CD4-positive, alpha-beta T cell treated with Interleukin-4 for 4 hours (primary cell): ENCODE measurements at places on chromosomes 4 and X.

DNA sequence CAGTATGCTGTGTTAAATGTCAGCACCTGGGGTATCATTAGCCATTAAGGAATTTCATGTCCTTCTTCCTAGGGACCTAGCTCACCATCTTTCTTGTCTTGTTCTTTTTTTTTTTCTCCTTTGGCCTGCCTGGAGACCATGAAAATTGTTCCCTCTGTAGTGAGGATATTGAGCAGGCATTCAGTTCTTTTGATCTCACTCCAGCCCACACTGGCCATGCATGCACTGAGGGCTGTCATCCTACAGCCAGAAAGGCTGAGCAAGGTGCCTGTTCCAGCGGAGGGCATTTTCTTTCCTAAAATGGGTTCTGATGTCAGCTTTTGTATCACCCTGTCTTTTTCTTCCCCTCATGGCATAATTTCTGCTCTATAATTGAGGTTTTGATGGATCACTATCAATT is 275.9 kb upstream of the HAND2 start:
- no peak for DNase-seq

- no peak for DNase-seq
Observed at GRCh38 chr4:58940167-58940566, 1830.0 kb upstream of the IGFBP7 start.

- DNase-seq, result no peak
Observed at GRCh38 chrX:70026112-70026850, 23.5 kb downstream of the AWAT2 start.

GRCh38 chr4:1500231-1500965 is 94.2 kb upstream of the NKX1-1 start:
- no peak for DNase-seq

GRCh38 chr4:67954890-67955289 is 8.4 kb downstream of the TMPRSS11A start:
- no peak for DNase-seq

- no peak for DNase-seq
Observed at GRCh38 chrX:12139934-12140611, 1.8 kb downstream of the FRMPD4 start.

GRCh38 chr4:119268466-119268865 is 53.5 kb downstream of the FABP2 start:
- DNase-seq, result no peak

- DNase-seq, result no peak
Observed at GRCh38 chr4:56313132-56313531, 74.2 kb downstream of the AASDH start.

GRCh38 chrX:64182208-64182607 is 23.3 kb downstream of the AMER1 start:
- DNase-seq, result no peak

DNA sequence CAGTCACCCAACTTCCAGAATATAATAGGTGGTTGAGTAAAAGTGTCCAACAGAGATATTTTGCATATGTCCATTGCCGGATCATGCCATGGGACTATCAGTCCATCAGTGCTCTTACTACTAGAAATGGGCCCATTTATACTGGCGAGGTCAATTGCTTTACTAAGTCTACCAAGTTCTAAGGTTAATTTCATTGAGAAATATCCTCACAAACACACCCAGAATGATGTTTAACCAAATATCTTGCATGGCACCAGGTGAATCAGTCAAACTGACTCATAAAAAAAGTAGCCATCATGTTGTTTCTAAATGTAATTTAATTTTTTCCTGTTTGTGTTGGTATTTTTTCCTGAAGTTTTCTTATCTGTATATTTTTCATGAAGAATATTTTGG is 1217.0 kb downstream of the RAPGEF2 start:
- DNase-seq, result no peak

GRCh38 chr4:67437974-67438713 is 107.2 kb downstream of the CENPC start:
- no peak for DNase-seq

GRCh38 chrX:49233176-49233575 is at the start of gene CACNA1F:
Gene CACNA1F (minus strand): TSS chrX:49233340. CDS start chrX:49233309, 31 bp downstream.
- DNase-seq, result no peak

GRCh38 chr4:169037506-169037905 is 27.5 kb upstream of the CBR4 start:
- no peak for DNase-seq

DNA sequence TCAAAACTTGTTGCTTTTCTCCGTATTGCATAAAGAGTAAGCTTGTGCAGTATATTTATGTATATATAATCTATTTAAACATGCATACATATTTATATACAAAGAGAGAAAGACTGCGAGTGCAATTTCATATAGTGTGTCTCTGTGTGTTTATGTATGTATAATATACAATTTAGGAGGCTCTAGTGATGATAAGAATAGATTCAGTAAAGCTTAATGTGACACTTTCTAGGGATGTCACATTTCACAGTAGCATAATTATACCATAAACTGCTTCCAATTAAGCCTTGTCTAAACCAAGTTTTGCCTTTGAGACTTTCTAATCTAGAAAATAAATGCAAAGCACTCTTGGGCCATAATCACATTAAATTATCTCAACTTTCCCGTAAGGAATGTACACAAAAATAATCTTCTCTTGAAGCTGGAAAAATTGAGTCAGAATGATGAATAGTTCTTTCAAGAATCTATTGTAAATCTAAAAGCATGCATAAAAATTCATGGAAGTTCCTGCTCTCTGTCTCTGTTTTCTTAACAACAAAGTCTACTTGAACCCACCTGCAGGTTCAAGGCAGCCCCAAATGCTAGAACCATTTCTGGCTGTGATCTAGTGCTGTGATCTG is 114.1 kb upstream of the NPY2R start:
- no peak for DNase-seq

GRCh38 chr4:154559494-154560418 is 3.1 kb upstream of the FGB start:
- peak; percentile 12 for DNase-seq

DNA sequence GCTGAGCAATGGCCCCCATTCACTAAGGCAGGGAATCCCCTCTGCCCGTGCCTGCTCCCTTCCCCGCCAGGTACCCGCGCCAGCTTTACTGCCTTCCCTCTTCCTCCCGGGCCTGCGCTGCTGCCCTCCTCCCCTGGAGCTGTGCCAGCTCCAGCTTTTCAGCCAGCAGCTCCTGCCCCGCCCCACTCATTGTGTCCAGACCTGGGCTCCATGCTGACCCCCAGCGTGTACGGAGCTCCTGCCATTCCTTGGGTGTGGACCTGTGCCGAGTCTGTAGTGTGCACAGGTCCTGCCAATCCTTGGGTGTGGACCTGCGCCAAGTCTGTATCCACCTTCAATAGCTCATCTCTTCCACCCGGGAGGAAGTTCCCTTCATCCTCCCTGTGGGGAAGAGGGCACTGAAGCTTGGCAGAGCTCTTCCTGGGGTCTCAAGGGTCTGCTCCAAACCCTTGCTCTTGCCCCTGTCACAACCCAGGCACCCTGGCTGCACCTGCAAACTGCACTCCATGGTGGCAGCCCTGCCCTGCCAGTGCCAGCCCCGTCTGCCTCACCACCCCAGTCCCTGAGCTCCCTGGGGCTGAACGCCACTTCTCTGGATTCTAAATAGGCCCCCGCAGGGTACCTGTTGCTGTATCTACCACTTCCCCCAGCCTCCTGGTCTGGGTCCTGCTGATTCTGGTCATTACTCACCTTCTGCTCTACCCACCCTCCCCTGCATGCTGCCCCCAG is 63.9 kb downstream of the TRMT44 start:
- DNase-seq, result no peak

DNA sequence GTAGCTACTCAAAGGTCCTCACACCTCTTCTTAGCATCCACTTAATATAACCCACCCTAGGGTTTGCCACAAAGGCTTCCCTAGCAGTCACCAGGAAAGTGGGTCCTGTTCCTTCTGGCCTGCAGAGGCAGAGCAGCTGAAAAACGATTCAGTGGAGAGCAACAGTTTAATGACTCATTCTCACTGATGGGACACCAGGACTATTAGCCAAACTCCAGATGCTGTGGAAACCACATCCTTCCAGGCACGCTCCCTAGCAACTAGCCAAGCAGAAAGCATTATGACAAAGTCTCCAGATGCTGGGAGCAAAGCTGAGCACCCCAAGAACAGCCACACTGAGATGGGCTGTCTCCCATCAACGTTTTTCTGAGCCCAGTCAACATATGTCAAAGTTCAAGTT is 30.3 kb upstream of the UTP14A start:
- DNase-seq, result no peak

- no peak for DNase-seq
Observed at GRCh38 chrX:95318882-95319281, 1365.8 kb upstream of the DIAPH2 start.

DNA sequence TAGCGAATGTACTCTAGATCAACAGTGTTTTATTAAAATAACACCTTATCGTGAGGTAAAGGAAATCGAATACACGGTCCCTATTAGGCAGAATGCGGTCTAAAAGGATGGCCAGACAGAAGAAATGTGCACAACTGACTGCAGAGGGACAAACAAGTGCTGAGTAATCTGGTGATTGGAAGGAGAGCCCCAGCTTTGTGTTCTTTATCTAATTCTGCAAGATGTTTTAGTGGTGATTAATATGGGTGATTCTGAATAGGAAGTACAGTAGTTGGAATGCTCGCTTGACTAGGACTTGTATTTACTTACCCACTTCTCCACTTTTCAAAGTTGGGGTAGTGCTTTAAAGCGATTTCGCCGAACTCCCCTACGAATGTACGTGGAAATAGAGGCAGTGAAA is 1.2 kb downstream of the WDR44 start:
- DNase-seq, result peak; percentile 34

- DNase-seq, result no peak
Observed at GRCh38 chr4:86184901-86185285, 175.0 kb downstream of the MAPK10 start.

GRCh38 chrX:7926501-7926900 is 712 bp downstream of the PNPLA4 start:
- DNase-seq, result no peak

GRCh38 chr4:150475763-150476162 is 106.2 kb upstream of the MAB21L2 start:
- no peak for DNase-seq

DNA sequence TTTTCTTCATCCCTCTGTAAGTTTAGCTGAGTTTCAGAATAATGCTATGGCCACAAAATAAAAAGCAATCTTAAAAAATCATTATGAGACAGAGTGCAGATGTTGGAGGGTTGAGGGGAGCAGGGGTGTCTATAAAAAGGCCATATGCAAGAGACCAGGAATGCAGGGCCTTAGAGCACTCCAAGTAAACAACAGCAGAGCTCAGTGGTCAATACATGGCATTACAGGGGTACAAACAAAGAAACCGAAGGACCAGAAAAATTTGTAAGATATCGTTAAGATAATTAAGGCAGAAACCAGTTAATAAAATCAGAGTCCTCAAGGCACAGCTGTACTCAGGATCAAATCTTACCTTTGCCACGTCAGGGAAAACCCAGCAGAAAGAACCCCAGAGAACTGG is 28.4 kb upstream of the NDST3 start:
- DNase-seq, result no peak

DNA sequence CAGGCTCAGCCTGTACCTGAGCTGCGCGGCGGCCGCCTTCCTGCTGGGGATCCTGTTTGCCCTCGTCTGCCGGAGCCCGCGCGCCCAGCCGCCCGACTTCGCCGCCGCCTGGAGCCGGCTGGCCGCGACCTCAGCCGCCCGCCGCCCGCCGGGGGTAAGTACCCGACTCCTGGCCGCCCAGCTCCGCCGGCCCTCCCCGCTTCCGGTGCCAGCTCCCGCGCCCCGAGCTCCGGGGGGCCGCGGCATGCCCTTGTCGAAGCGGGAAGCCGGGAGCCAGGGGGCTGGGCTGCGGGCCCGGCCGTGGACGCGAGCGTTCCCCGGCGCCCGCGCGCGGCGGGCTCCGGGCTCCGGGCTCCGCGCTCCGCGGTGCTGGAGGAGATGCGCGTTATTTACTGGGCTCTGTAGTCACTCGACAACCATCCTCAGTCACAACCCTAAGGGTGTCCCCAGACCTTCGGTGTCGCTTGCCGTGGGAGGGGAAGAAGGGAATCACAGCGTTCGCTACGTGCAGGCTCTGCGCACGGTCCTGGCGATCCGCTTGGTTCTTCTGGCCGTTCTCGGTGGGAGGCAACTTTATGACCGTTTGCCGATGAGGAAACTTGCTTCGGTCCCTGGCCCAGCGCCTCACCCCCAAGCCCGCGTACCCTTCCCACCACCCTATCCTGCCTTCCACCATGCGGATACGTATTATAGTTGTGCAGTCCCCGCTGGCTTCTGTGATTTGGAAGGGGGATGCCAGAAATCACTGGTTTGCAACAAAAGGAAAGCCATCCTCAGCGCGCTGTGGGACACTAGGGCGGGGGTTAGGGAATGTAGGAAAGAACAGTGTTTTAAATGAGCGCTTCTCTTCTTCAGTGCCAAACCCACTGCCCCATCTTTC is 944 bp downstream of the SNX25 start:
- peak; percentile 22 for DNase-seq

- no peak for DNase-seq
Observed at GRCh38 chr4:3374011-3374645, 67.6 kb upstream of the HGFAC start.

DNA sequence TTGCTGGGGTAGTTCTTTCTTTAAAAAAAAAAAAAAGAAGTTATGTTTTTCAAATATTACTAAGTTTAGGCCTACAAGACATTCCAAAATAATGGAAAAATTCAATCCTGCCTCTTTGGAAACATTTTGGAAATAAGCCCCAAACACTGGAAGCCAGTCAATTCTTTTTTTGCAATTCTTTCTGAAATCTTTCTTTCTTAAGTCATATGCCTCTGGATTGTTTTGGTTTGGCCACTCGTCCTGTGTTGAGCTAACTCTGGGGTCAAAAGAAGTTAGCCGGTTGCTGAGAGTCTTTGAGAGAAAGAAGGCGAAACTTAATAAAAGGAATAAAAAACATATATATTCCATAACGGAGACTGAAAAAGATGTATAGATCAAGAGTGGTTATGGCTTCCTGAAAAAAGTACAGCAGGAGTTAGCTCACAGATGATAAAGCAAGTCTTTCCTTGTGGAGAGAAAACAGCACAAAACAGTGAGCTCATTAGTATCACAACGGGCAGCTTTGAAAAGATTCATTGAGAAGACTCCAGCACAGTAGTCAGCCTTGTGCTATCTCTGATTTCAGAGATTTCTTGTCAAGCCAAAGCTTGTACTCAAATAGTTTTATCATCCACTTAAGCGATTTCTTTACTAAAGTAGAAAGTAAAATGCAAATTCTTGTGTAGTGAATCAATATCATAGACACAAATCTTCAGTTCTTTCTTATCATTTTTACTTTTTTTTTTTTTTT is 64.8 kb downstream of the PLS3 start:
- DNase-seq, result no peak

DNA sequence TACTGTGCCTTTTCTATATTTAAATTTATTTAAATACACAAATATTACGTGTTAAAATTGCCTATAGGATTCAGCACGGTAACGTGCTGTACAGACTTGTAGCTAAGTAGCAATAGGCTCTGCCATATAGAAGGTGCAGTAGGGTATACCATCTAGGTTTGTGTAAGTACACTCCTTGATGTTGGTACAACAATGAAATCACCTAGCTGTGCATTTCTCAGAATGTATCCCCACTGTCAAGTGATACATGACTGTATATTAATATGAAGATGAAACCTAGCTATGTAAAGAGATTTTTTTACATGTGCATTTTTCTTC is 431.2 kb downstream of the KCTD8 start:
- DNase-seq, result no peak
